ENCODE measurements at places on chromosomes 6 and 20.

DNA sequence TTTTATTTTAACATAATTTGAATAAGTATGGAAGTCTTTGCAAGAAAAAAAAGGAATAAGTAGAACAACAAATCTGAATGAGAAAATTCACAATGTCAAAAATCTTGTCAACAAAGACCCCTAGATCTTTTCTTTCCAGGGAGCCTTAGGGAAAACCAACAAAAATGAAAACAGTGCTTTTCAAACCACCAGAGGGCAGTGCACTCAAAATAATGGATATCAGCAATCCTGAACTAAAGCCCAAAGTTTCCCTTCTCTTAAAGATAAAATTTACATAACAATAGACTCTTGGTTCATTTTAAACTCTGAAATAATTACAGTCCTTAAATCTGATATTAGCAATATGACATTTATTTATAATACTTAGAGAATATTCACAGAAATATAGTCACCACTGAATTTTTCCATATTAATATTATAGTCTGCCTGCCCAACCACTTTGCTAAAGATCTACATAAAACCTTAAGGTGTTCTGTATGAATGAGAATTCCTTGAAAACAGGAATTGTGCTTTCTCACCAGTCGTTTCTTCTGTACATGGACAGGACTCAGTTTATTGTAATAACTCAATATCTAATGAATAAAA lies 105.3 kb upstream of the BMP5 start:
- peak; percentile 1 for DNase-seq

- DNase-seq: no peak
These were observed 1.2 kb downstream of the MYB start for GRCh38 chr6:135182071-135183001.

DNA sequence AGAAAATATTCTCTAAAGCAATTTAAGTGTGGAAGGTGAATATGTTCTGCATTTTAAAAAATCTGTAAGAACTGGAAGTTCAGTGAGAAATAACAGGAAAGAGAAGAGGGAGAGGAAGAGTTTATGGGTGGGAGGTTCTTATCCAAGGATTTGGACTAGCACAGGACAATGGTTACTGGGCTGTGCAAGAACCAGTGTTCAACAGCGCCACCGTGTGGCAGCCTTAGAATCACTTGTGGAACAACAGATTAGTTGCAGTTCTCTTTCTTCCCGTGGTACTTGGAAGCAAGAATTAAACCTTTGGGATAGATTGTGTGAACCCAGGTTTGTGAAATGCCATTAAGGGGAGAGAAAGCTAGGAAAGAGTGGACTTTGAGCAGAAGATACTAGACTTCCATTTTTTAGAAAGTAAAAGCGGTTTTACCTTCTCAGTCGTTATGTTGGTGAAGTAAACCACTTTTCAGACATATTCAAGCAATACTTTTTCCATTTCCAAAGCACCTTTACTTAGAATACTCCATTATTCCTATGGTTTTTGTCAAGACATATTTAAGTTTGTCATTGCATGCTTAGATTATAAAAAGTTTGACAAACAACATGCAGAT lies 436.7 kb downstream of the RNF144B start:
- no peak for DNase-seq

- no peak for DNase-seq
These were observed 292.6 kb downstream of the GMDS start for GRCh38 chr6:1952740-1953360.
